ENCODE measurements at places on chromosomes 1 and 21. TPM values are rescaled to one million over a fixed set of nuclear protein-coding genes. Genes with fewer than 3 reads are reported as not detected.

The PLPPR5 gene
- total RNA-seq = not detected

The CD160 gene
- total RNA-seq = not detected

The COL24A1 gene
- not detected for total RNA-seq

The HSD3B1 gene
- total RNA-seq = not detected

The C1orf94 gene
- total RNA-seq = not detected

- peaks cover 44% of the 10 kb centered on the region for H3K4me1 ChIP-seq
- H3K27ac ChIP-seq = no peak overlapping the region
- H3K27me3 ChIP-seq = no peaks in the 10 kb centered on the region
- peaks cover 49% of the 10 kb centered on the region for H3K36me3 ChIP-seq
- no peak overlapping the region for H3K4me3 ChIP-seq
Observed at GRCh38 chr1:207808322-207808705, 56.5 kb downstream of the CD46 start.

- H3K4me3 ChIP-seq = no peak overlapping the region
- H3K27me3 ChIP-seq = no peaks in the 10 kb centered on the region
- peaks cover 35% of the 10 kb centered on the region for H3K4me1 ChIP-seq
Observed at GRCh38 chr1:58850636-58851035, 66.8 kb upstream of the JUN start.

DNA sequence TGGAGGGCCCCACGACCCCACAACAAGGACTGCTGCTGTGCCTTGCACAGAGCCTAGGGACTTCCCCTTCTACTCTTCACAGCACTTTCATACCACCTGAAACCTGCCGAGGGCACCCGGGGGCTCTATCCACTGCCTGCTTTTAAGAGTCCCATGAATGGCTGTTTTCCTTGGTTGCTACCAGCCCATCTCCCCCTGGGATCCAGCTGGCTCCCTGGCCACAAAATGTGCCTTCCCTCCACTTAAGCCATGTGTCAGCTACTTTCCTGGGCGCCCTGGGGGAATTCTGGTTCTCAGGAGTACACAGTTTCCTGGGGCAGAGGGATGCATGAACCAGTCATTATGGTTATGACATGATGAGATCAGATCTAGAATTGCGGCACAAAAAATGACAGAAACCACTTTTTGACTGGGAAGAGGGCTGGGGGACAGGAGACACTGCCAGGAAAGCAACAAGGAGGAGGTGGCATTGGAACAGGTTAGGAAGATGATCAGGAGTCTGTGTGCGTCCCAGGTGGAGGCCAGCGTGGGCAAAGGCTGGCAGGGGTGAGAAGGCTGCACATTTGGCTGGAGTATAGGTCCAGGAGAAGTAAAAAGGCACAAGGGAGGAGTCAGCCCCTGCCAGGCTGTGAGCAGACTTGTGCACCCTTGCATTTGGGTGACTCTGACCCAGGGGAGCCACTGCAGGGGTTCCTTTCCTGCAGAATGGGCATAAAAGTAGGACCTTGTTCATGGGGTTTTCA lies 3.2 kb upstream of the TNFRSF8 start:
- H3K4me3 ChIP-seq = peak overlapping the region; percentile 26
- H3K4me1 ChIP-seq = peaks cover 86% of the 10 kb centered on the region
- no peak for DNase-seq
- H3K27me3 ChIP-seq = peaks cover 2% of the 10 kb centered on the region
- H3K27ac ChIP-seq = peak overlapping the region; percentile 84

DNA sequence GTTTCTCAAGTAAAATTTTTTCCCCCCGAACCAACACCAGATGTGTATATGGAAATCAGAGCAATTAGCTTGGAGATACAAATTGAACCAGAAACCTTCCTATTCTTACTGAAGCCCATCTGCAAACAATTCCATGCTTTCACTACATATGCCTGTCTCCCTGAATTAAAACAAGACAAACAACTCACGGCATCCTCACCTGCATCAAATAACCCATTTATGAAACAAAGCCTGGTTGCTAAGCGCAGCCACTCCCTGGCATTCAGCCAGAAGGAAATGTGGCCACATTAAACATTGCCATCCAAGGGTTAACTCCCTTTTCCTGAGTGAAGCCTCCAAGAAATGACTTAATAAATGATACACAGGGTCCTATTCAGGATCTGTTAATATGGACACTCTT lies 55.3 kb downstream of the APP start:
- no peak overlapping the region for H3K4me3 ChIP-seq
- no peaks in the 10 kb centered on the region for H3K4me1 ChIP-seq
- H3K27ac ChIP-seq = no peak overlapping the region
- H3K27me3 ChIP-seq = no peaks in the 10 kb centered on the region
- no peak for DNase-seq

DNA sequence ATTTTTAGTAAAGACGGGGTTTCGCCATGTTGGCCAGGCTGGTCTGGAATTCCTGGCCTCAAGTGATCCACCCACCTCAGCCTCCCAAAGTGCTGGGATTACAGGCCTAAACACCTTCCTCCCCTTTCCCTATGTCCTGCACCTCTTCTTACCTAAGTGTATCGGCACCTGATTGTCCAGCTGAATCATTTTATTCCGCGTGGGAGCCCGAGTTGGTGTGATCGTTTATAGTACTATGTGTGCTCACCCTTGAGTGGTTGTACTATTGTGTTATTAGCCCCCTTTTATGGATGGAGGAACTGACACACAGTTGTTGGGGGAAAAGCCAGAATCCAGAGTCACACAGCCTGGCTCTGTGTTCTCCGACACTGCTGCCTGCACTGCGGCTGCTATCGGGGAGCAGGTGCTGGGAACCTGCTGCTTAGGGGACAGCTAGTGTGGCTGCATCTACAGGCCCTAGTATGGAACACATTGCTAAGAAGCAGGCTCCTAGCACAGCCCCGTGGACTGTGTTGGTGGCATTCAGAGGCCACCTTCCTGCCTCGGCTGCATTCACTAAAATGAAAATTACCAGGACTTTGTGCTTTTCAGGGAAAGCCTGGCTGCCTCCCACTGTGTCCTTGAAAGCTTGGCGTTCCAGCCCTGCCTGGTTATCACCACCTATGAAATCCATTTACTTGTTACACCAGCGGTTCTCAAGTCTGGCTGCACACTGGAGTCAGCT lies 21.6 kb downstream of the ENO1 start:
- DNase-seq = no peak
- H3K27ac ChIP-seq = no peak overlapping the region
- peaks cover 44% of the 10 kb centered on the region for H3K36me3 ChIP-seq
- no peaks in the 10 kb centered on the region for H3K27me3 ChIP-seq

- no peaks in the 10 kb centered on the region for H3K36me3 ChIP-seq
- no peak overlapping the region for H3K27ac ChIP-seq
- no peaks in the 10 kb centered on the region for H3K4me1 ChIP-seq
- no peaks in the 10 kb centered on the region for H3K27me3 ChIP-seq
- no peak for DNase-seq
Observed at GRCh38 chr21:40335704-40336103, 468.5 kb downstream of the PCP4 start.

DNA sequence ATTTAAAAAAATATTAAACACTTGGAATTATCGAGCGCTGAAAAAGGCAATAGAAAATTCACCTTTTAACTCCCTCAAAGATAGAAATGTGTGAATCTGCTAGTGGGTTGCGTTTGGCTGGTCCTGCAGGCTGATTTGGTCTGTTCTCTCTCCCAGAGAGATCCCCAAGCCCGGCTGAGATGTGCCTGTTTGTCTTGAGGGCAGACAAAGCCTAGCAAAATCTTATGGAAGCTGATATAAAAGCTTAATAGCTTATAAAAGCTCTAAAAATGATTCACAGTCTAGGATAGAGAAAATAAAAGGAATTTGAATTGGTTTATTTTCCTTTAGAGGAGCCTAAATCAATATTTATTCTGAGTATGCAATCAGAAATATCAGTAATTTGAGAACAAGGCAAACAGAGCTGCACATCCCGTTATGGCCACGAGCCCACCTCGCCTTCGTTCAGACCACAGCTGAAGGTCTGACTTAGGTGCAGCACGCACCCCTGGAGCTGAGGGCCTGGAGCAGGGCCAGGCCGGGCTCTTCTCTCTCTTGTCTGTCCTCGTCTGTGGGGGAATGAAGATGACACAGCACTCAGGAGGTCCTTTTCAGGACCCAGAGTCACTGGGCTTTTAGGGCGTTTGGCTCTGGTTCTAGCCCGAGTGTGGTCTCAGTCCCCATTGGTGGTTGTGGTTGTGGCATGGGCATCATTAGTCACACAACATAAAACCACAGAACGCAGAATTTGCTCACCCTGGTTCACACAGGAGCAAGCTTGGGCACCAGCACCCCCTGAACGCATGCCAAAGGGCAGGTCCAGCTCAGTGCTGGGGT lies 18.6 kb downstream of the PDE9A start:
- H3K36me3 ChIP-seq = no peaks in the 10 kb centered on the region
- no peaks in the 10 kb centered on the region for H3K4me1 ChIP-seq
- no peak for DNase-seq
- peaks cover 2% of the 10 kb centered on the region for H3K27me3 ChIP-seq
- no peak overlapping the region for H3K27ac ChIP-seq

DNA sequence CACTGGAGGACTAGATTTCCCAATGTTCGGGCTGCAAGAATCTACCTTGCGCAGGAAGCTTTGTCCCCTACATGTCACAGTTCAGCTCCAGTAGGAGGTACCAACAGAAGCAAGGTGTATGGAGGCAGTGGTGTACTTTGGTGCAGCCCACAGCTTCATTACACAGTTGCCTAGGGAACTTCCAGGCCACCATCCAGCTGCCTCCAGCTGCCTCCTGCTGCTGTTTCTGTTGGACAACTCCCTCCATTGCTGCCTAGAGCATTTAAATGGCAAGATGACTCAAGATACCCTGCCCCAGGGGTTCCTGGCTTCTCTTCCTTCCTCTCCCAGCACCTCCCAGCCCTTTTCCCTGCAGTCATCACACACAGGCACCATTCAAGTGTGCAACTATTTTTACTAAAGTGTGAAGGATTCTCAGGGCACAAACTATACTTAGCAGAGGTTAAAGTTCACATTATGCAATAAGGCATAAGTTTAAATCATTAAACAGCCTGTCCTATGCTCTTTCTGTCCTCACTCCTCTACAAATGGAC lies 39.0 kb upstream of the ATP1A1 start:
- H3K27me3 ChIP-seq = no peaks in the 10 kb centered on the region
- no peaks in the 10 kb centered on the region for H3K36me3 ChIP-seq
- H3K27ac ChIP-seq = no peak overlapping the region
- no peak overlapping the region for H3K4me3 ChIP-seq
- DNase-seq = no peak
- H3K4me1 ChIP-seq = peaks cover 4% of the 10 kb centered on the region
